ENCODE measurements at places on chromosomes 3 and 15. TPM values are rescaled to one million over a fixed set of nuclear protein-coding genes. Genes with fewer than 3 reads are reported as not detected.
A peak's percentile ranks its signal among the peaks of the same experiment; 100 is the strongest.

GRCh38 chr3:33833408-33834095, 35.1 kb downstream of the PDCD6IP start:
- no peak for DNase-seq

NMNAT3 gene
- total RNA-seq, result 1.9 TPM

DNA sequence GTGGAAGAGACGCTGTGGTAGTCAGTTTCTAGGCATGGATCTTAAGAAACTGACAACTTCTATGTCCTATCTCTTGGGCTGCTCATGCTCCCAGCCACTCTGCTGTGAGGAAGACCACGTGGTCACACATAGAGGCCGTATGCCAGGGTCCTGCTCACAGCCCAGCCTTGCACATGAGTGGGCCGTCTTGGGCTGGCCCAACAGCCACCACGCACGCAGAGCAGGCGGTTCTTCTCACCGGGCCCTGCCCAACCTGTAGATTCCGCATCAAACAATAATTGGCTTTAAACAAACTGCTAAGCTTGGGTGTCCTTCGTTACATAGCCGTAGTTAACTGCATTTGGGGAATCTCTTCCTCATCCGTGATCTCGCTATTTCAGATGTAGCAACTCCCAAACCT, 26.0 kb downstream of the SLC41A3 start:
- no peak for DNase-seq

IL17RD gene
- 0.04 TPM for total RNA-seq

- no peak for DNase-seq
Measured at GRCh38 chr15:58513008-58513407, 81.2 kb downstream of the LIPC start.

DNA sequence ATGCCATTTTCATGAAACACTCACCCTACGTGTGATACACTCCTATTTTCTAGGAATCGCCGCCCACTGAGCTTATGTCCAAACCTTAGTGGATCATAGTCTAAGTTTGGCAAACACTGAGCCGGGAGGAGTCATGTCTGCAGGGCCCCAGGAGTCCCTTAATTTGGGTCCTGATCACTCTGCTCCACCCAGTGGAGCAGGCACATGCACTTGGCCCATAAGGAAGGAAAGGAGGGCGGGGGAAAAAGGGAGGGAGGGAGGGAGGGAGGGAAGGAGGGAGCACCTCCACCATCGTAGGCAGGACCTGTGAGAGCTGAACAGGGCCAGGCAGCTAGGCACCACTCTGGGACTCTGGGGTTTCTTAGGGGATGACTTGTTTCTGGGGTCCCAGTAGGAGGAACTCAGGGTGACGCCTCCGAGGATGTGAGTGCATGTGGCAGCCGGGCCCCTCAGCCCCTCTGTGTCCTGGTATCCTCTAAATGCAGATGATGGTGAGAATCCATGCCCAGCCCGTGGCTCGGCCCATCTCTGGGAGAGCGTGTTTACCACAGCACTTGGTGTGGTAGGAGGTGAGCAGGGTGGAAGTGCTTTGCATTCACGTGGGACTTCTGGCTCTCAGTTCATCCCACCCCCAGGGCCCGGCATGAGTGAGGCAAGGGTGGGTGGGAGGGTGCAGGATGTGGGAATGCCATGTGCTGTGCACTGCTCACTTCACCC, 109.4 kb downstream of the KLF13 start:
- no peak for DNase-seq

DNA sequence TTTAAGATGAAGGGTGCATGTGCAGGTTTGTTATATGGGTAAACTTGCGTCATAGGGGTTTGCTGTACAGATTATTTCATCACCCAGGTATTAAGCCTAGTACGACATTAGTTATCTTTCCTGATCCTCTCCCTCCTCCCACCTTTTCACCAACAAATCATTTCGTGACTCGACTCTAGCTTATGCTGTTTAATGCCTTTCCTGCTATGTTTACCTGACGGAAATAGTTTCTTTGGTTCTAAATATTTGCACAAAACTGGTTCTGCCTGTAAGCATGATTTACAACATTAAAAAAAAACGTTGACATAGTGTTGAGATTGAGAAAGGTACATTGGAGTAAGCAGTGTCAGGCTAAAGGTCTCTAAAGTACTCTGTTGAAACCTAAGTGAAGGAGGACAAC, 2.4 kb downstream of the GNL3 start:
- DNase-seq, result no peak

RTP3 gene
- not detected for total RNA-seq

CYP8B1 gene
- not detected for total RNA-seq

SLC6A20 gene
- not detected for total RNA-seq

GRCh38 chr15:62457100-62457499, 292.0 kb upstream of the C2CD4B start:
- no peak for DNase-seq

SLC25A26 gene
- 18.9 TPM for total RNA-seq

EIF1B gene
- total RNA-seq, result 81.4 TPM

DNA sequence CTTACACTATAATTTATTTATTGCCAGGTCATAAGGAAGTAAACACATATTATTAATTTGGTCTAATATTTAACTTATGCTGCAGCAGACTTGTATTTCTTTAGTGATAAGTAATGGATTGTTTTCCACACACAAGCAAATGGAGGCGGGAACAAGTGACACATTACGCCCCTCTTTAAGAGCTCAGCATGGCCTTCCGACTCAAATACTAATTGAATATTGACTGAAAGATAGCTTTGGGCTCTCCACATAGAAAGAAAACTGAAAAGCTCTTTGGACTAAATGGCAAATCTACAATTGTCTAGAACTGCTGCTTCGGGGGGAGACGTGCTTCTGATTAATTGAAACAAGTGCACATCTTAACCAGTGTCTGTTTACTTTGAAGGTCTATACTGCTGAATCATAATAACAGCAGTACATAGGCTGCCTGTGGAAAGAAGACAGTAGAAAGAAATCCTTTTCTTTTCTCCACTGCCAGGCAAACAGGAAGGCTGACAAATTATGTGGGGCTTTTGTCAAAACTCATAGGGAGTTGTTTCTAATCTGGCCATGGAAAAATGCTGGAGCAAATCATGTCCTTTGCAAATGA, 15.9 kb downstream of the CADPS start:
- DNase-seq, result no peak

DNA sequence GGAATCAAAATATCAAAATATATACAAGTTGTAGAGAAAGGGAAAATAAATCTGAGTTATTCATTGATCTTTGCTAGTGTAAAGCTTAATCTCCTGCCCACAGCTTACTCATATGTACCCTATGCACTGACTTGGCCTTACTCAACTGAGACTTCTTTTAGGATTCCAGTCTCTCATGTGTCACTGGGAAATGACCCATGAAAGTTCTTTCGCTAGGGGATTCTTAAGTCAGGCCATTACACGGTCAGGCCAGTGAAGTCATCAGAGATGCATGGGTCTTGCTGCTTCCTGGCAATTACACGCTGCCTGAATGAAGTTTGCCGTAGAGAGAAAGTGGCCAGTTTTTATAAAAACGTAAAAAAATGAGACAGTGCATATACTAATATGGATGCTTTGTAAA, 20.7 kb upstream of the LPP start:
- DNase-seq, result no peak

NR2C2 gene
- total RNA-seq, result 47.1 TPM

DNA sequence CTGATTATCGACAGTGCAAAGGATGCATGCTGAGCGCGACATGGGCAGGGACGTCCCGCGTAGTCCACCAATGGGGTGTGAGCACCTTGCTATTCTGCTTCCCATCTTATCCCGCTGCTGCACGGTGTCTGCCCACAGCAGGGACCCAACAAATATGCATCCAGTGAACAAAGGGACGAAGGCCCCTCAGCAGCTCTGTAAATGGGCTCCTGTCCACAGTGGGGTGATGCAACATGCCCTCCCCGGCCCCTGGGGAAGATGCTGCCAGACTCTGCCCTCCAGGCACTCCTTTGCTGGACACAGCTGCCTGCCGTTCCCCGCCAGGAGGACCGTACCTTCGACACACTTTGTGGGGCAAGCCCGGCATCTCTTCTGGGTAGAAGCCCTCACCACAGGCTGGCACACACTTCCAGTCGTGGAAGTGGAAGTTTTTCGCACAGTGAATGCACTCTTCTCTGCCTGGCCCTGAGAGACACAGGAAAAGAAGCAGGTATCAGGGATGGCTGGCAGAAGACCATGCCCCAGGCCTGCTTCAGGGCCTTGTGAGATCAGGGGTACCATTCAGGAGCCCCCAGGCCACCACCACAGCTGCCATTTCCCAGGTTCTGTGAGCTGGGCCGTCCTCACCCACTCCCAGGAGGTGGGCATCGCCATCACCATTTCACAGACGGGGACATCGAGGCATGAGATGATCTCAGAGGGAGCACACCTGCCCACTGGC, 18.2 kb upstream of the SNRPA1 start:
- DNase-seq, result no peak

DNA sequence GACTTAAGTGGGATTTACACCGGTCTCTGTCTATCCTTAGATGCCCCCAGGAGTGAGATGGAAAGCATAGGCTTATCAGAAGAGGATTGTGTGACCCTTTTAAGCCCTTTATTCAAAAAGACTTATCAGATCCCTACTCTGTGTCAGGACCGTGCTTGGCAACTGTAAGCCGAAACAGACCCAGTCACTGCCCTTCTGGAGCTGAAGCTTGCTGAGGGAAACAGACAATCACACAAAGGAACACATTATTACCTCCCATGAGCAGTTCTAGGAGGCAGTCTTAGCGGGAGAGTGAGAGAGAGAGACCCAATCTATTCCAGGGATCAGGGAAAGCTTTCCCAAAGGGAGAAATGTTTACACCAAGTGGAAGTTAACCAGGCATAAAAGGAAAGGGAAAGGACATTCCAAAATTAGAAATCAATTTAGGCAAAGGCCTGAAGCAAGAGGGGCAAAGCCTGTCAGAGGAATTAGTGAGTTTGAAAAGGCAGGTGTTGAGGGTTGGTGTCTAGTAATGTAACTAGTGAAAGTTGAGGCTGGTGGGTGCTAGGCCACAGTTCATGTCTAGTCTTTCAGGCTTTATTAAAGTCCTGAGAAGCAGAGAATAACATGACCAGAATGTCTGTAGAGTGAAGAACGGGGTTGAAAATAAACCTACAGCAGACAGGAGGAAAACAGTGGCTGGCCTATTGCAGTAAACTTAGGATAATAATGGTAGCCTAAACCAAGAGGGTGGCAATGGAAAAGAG, 86.7 kb downstream of the THBS1 start:
- DNase-seq, result no peak

TERB2 gene
- total RNA-seq, result not detected

DNA sequence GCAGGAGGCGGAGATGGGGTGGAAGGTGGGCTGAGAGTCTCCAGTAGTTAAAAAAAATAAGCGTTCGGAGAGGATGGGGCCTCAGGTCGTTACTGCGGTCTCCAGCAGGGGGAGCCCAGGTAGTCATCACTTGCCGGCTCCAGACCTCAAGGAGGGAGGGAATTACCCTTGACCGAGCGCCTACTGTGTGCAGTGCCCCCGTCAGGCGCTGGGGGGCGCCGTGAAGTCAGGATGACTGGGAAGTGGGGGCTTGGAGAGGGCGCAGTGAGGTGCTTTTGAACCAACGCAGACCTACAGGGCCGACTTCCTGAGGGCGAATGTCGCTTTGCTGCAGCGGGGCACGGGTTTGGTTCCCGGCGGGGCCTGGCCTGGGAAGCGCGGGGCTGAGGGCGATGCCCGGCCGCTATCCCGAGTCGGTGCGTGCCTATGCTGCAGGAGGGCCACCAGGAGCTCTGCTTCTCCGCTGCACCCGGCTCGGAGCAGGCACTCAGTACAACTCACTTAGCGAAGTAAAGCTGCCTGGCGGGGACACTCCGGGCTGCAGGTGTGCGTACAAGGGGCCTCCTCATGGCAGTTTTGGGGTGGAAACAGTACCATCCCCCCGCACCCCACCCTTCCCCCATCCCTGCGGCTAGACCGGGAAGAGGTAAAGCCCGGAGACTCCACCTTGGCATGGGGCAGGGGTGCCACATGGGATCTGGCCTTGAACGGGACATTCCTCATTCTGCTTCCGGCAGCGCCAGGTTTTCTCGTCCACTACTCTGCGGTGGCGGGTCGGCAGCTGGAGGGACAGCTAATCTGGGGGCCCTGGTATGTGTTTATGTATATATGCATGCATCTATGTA, 79.8 kb downstream of the RHCG start:
- peak; percentile 56 for DNase-seq

PRR20G gene
- not detected for total RNA-seq

DNA sequence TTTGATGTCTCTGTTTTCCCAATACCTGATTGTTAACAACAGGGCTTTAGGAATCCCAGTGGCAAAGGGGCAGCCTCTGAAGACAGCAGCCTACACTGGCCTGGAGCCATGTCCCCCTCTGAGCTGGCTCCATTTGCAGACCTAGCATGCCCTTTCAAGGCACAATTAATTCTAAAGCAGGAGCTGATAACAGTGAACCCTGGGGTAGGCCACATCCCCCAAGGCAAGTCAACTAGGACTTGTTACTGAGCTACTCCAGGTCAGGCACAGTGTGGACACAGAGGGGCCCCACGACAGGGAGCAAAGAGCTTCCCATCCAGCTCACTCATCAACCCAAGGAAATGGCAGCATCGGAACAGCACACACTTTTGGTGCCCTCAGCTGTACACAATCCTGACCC, 51.9 kb downstream of the SPSB4 start:
- DNase-seq, result no peak

- no peak for DNase-seq
Measured at GRCh38 chr15:35974052-35974451, 428.1 kb upstream of the DPH6 start.

- DNase-seq, result no peak
Measured at GRCh38 chr15:35104526-35105147, 19.5 kb upstream of the NANOGP8 start.

ARGFX gene
- not detected for total RNA-seq

DNA sequence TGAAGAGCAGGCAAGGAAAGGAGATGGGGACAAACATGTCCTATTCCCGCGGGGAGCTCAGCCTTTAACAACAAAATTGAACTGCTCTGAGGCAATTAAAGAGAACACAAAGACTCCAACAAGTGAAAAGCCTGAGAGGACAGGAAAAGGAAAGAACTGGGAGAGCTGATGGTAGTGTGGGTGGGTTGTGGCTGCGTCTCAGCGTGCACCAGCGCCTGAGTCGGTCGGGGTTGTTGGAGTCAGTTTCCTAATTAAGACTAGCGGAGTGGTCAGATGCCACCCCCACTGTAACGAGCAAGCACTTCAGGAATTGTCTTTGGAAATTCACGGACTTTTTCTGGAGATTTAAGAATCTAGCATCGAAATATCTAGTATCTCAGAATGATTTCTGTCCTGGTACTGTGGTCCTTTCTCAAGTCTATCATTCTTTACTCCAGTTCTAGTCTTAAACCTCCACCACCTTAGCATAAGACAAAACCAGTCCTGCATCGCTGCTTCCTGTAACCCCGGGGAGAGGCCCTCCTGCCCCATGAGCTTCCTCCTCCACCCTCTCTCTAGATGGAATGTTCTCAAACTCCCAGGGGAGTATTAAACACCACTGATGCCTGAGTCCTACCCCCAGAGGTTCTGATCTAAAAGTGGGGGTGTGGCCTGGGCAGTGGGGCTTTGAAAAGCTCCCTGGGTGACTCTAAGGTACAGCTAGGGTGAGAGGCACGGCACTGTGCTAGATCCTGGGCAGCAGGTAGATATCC, 104.0 kb downstream of the CYP19A1 start:
- no peak for DNase-seq

NEK11 gene
- total RNA-seq, result 2.4 TPM

GRCh38 chr3:176789947-176790346, 407.3 kb downstream of the TBL1XR1 start:
- DNase-seq, result no peak
